ENCODE measurements at places on chromosomes 13 and 19. TPM values are rescaled to one million over a fixed set of nuclear protein-coding genes. Genes with fewer than 3 reads are reported as not detected.

Gene COX7A1
- not detected for total RNA-seq

Gene FBXO46
- 33.3 TPM for total RNA-seq

Gene PSG11
- total RNA-seq, result not detected

Gene SLC25A41
- not detected for total RNA-seq

Gene TNFSF9
- total RNA-seq, result 3.5 TPM

Gene ETHE1
- total RNA-seq, result 29.3 TPM

Gene C5AR1
- 0.68 TPM for total RNA-seq

Gene YJEFN3
- 13.4 TPM for total RNA-seq

Gene ZNF439
- total RNA-seq, result 3.3 TPM

Gene MCF2L
- total RNA-seq, result 8.6 TPM

Gene VSTM1
- not detected for total RNA-seq

Gene ZNF626
- 6.1 TPM for total RNA-seq

Gene C3
- total RNA-seq, result 7.4 TPM

Gene INSL3
- 9.1 TPM for total RNA-seq

Gene TEX26
- total RNA-seq, result not detected

Gene CPB2
- total RNA-seq, result 0.11 TPM

Gene VSTM2B
- total RNA-seq, result not detected

Gene CILP2
- total RNA-seq, result 0.19 TPM

Gene CHAMP1
- 40.7 TPM for total RNA-seq

Gene TPTE2
- total RNA-seq, result not detected

Gene ZNF738
- total RNA-seq, result 9.2 TPM

DNA sequence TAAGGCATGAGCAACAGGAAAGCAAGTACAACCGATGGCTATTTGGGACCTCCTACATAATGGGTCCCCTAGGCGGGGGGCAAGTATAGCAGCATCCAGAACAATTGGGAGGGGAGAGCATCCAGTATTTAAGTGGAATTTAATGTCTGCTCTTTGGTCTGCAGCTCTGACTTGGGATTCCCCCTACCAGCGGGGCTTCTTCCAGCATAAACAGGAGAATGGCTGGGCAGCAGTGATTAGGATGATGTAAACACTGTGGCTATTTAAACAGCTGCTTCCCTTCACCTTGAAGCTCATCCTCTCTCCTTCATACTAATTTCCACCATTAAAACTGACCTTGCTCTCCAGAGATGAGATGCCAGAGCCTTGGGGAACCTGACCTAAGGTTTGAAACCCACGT, 73.9 kb upstream of the OXGR1 start:
- no peak for DNase-seq

DNA sequence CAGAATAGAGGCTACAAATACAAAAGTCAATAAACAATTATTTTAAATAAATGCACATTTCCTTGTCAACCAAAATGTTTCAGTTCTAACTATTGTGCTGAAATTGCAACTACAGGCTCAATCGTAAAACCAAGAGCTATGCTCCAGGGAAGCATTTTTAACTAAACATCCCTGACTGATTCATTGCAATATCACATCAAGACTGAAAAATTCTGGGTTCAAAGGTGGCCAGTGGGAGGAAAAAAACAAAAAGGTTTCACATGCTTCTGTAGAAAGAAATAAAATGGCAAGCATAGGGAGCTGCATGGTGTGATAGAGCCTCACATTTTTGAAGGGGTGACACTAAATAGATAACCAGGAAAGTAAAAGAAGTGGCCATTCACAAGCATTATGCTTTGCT, 862.8 kb downstream of the PCDH9 start:
- no peak for DNase-seq

GRCh38 chr13:42804244-42804874, 23.0 kb downstream of the FAM216B start:
- DNase-seq, result no peak

DNA sequence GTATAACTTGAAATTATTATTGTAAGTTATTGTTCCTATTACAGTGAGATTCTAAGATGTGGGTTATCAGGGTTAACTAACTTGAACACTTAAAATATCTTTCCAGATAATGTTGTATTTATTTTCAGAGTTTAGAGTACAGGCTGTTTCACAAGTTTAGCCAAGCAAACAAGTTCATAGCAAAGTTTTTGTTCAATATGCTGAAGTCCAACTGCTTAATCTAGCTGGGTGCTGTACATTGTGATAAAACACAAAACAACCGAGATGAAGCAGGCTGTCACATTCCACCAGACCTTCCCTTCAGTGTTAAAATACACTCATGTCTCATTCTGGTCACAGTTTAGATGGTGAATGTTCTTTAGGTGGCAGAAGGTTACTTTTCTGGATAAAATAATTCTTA, 148.0 kb upstream of the PCDH20 start:
- no peak for DNase-seq

GRCh38 chr19:51789061-51789795, 5.7 kb upstream of the FPR3 start:
- DNase-seq, result no peak

DNA sequence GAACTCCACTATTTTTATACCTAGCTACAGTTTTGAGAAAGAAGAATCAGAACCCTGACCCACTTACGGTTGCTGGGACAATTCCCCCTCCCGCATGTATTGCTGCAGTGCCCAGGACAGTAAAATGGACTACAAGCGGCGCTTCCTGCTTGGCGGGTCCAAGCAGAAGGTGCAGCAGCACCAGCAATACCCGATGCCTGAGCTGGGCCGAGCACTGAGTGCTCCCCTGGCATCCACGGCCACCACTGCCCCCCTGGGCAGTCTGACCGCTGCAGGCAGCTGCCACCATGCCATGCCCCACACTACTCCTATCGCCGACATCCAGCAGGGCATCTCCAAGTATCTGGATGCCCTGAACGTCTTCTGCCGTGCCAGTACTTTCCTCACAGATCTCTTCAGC, 46.0 kb downstream of the GARRE1 start:
- no peak for DNase-seq

DNA sequence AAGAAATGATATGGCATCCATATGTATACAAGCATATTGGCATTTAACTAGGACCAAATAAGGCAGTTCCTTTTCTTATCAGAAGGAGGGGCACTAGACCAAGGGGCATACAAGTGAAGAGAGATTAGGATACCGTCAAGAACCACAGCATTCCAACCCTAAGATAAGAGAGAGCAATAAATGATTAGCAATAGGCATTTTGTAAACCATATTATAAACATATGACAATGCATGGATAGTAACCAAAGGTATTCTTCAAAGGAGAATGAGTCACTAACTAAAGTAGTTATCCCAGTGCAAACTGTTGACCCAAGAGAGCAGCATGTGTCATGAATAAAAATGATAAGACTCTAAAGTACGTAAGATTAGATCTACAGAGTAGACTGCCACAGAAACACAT, 500.9 kb upstream of the HTR2A start:
- no peak for DNase-seq

- DNase-seq, result no peak
Observed at GRCh38 chr19:29121684-29122083, 91.3 kb downstream of the UQCRFS1 start.

- DNase-seq, result no peak
Observed at GRCh38 chr13:24232037-24232436, 71.5 kb downstream of the SPATA13 start.

DNA sequence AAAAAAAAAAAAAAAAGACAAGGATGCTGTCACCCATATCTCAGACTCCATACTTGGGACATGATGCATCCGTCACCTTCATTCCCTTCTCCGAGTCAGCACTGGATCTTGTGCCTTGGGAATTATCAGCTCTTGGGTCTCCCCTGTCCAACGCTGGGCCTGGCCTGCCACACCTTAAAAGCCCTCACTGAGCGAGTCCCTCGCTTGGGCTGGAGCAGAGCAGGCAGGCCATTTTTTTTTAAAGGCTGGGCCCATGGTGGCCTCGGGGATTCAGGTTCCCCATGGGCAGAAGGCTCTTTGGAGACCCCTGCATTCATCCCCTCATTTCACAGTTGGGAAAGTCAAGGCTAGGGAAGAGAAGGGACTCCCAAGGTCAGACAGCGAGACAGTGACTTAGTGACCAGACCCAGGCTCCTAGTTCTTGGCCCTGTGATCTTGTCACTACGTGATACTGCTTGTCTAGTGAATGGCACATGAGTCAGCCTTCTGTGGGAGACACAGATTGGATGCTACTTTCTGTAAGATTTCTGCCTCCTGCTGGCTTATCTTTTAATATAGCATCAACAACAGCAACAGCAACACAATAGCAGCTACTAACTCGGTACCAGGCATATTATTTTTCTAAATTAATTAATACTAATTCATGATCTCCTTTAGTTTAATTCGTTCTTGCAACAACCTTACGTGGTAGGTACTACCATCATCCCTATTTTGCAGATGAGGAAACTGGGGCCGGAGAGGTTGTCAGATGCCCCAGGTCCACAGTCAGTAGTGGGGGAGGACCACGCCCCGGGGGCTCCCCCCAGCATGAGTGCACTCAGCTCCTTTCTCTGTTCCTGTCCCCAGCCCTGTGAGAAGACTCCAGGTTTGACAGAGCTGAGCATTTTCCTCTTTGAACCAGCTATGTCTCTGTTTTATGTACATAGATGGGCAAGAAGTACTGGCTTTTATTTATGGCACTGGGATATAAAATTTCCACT, 27.4 kb upstream of the ZNF536 start:
- DNase-seq, result no peak

GRCh38 chr13:110403315-110403714, 96.2 kb downstream of the COL4A2 start:
- no peak for DNase-seq

- DNase-seq, result no peak
Observed at GRCh38 chr13:40028446-40028845, 373.0 kb downstream of the COG6 start.

- DNase-seq, result no peak
Observed at GRCh38 chr13:110221406-110222117, 85.4 kb downstream of the COL4A1 start.

GRCh38 chr19:16016226-16017137, 59.8 kb upstream of the TPM4 start:
- no peak for DNase-seq

GRCh38 chr13:27130979-27131623, 40.5 kb downstream of the USP12 start:
- DNase-seq, result peak; percentile 63

- no peak for DNase-seq
Observed at GRCh38 chr13:53821632-53822031, 793.0 kb downstream of the OLFM4 start.

DNA sequence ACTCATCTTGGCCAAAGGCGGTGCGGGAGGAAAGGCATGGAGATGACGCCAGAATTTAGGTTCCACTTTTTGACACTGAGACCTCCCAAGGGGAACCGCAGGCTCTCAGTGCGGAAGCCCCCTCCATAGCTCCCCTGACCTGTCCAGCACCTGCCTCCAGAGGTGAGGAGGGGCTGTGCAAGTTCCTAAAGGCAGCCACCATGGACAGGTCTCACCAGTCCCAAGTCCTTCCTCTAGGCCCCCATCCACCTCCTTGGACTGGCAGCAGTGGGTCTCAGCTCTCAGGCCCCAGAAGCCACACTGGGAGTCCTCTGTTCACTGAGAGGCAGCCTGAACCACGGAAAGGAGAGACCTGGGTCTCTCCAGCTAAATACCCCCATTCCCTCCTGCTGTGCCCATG, 31.6 kb upstream of the TSHZ3 start:
- DNase-seq, result no peak

DNA sequence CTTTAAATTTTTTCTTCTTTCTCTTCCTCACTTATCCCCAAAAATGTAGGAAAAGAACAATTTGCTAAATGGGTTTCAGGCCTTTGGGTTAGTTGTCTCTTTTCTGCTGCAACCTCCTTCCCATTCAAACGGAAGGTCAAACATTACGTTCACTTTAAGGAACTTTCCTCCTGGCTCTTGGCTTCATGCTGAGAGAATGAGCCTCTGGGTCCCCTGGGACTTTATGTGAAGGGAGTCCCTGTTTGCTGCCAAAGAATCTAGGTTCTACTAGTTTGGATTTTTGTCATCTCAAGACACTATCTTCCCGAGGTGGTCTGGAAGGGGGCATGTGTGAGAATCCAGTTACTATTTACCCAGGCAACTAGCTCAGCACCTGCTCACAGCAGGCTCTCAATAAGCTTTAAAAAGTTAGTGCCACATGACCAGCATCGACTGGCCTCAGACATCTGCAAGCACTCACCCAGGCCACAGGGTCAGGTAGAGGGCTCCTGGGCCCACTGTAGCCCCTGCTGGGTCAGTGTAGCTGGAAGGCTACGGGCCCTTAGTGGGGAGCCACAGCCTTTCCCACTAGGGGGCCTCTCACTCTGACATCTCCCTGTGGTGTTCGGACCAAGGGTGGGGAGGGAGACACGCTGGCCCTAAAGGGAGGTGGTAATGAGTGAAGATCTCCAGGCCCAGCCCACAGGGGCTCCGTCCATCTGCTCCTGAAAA, 40.5 kb downstream of the FAM124A start:
- no peak for DNase-seq

- no peak for DNase-seq
Observed at GRCh38 chr19:1123381-1123780, 19.6 kb downstream of the GPX4 start.

DNA sequence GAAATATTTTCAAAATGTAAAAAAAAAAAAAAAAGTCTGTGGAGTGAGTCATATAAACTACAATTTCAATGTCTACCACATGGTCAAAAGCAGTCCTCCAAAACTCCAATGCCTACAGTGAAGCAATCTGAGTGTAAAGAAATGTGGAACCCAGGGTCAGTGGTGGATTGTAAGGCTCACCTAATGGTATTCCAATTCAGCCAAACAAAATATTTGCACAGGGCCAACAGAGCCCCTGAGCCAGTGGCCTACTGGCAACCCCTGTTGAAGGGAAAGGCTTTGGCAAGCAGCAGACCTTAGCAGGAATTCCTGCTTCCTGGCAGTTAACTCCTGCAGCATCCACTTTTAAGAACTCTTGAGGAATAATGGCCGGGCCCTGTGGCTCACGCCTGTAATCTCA, 3.4 kb downstream of the DNMT1 start:
- DNase-seq, result no peak

DNA sequence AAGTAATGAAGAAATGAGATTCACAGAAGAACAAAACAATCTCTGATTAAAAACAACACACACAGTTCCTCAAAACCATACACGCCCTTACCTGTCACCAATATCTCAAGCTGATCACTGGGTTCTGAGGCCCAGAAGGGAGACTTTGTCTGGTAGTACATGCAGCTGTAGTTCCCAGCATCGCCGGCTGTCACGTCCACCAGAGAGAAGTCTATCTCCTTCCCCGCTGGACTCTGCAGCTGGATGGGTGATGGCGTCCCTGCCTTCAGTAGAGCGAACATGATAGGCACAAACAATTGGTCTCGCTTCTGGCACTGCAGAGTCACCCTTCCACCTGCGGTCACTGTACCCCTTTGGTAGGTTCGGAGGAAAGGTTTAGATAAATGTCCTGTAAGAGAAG, 7.3 kb downstream of the TARM1 start:
- no peak for DNase-seq

- no peak for DNase-seq
Observed at GRCh38 chr19:616747-617526, 16.4 kb downstream of the POLRMT start.

GRCh38 chr13:73325723-73326558, 267.1 kb downstream of the KLF5 start:
- DNase-seq, result no peak

- no peak for DNase-seq
Observed at GRCh38 chr19:9806803-9807202, 12.1 kb downstream of the FBXL12 start.

- no peak for DNase-seq
Observed at GRCh38 chr13:24176351-24177101, 16.0 kb downstream of the SPATA13 start.

Measured in activated T-cell treated with anti-CD3 and anti-CD28 coated beads, Interleukin-2, amount 50 U/mL, for 4 hours (primary cell).